Vagina (tissue), 2 donors: ENCODE measurements at places on chromosomes 4 and X. TPM values are rescaled to one million over a fixed set of nuclear protein-coding genes. Genes with fewer than 3 reads are reported as not detected.
A peak's percentile ranks its signal among the peaks of the same experiment; 100 is the strongest.

The FAM9C gene
- not detected for total RNA-seq

The SPACA5 gene
- total RNA-seq, result not detected

DNA sequence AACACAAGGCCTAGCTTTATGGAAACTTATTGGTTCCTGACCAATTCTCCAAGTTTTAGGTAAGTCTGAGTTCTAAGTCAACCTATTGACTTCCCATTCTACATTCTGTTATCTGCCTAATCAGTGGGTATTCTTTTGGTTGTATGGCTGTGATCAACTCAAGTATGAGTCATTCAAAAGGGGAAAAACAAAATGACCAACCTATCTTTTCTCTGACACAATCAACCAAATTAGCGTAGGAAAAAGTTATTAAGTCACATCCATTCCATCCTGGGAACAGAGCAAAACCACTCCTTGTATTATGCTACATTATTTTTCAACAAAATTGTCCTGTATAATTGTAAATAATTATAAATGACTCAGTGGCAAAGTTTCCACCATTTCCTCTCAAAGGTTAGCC, 136.2 kb downstream of the SHROOM4 start:
- no peak for DNase-seq
- no peak overlapping the region for H3K27ac ChIP-seq
- no peak overlapping the region for H3K4me3 ChIP-seq
- H3K4me1 ChIP-seq, result no peaks in the 10 kb centered on the region

GRCh38 chrX:30965767-30966166, 76.7 kb upstream of the TAB3 start:
- no peak overlapping the region for H3K27ac ChIP-seq
- no peak for DNase-seq
- no peak overlapping the region for H3K4me3 ChIP-seq
- no peaks in the 10 kb centered on the region for H3K4me1 ChIP-seq
- no peaks in the 10 kb centered on the region for H3K36me3 ChIP-seq

DNA sequence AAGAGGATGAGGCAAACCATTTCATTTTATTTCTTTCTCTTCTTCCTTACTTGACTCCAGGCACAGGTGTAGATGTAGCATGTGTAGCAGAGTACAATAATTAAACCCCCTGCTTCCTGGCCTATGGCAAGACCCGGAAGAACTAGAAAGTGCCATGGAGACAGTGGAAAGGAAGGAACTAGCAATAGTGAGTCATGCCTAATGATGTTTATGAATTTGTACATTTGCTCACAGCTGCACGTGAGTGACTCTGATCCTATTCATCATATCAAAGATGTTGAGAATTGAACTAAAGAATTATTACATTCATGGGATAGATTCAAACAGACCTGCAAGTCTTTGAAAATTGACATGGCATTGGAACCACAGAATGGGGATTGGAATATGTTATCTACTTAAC, 2233.9 kb upstream of the TENM3 start:
- no peak for DNase-seq
- no peaks in the 10 kb centered on the region for H3K27me3 ChIP-seq
- H3K4me1 ChIP-seq, result no peaks in the 10 kb centered on the region
- H3K27ac ChIP-seq, result no peak overlapping the region

GRCh38 chr4:154349829-154350228, 141.8 kb downstream of the DCHS2 start:
- H3K27me3 ChIP-seq, result no peaks in the 10 kb centered on the region
- no peaks in the 10 kb centered on the region for H3K36me3 ChIP-seq
- no peak overlapping the region for H3K27ac ChIP-seq
- no peak for DNase-seq
- no peaks in the 10 kb centered on the region for H3K4me1 ChIP-seq
- no peak overlapping the region for H3K4me3 ChIP-seq

DNA sequence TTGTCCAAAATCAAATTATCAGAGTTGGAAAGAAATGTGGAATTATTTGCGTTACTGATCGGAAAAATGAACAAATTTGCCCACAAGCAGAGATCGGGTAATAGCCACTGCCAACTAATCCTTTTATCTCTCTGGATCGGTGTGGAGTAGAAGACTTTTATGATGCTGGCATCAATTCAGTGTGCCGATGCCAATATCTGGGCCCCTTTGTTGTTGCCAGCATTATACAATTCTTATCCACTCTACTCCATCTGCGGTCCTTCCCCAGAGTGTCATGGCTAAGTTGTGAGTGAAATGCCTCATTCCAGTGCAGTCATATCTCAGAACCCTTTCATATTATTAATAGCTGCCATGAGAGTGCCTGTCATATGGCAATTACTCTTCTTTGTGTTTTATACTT, 660.2 kb downstream of the ADGRL3 start:
- H3K36me3 ChIP-seq, result no peaks in the 10 kb centered on the region
- no peak for DNase-seq

DNA sequence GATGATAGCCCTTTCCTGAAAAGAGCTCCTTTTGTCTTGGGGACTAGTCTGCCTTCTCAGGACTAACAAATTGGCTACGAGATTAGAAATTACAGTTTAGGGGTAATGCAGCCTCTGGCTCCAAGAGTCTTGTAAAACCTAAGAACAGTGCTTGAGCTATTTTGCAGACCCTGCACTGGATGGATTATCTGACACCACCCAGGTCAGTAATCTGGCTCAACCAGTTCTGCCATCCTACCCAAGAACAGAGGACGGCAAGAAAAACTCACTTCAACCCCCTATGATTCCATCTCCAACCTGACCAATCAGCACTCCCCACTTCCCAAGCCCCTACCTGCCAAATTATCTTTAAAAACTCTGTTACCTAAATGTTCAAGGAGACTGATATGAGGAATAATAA, 225.1 kb downstream of the FAM47A start:
- H3K4me3 ChIP-seq, result no peak overlapping the region
- no peaks in the 10 kb centered on the region for H3K27me3 ChIP-seq
- H3K36me3 ChIP-seq, result no peaks in the 10 kb centered on the region
- H3K27ac ChIP-seq, result no peak overlapping the region

GRCh38 chrX:133482056-133482952, 67.0 kb upstream of the GPC4 start:
- no peak for DNase-seq
- H3K27me3 ChIP-seq, result no peaks in the 10 kb centered on the region
- H3K4me1 ChIP-seq, result peaks cover 8% of the 10 kb centered on the region
- no peak overlapping the region for H3K4me3 ChIP-seq

GRCh38 chrX:1178580-1179057, 33.8 kb downstream of the CRLF2 start:
- H3K4me1 ChIP-seq, result no peaks in the 10 kb centered on the region
- no peak overlapping the region for H3K4me3 ChIP-seq
- DNase-seq, result peak; percentile 60

DNA sequence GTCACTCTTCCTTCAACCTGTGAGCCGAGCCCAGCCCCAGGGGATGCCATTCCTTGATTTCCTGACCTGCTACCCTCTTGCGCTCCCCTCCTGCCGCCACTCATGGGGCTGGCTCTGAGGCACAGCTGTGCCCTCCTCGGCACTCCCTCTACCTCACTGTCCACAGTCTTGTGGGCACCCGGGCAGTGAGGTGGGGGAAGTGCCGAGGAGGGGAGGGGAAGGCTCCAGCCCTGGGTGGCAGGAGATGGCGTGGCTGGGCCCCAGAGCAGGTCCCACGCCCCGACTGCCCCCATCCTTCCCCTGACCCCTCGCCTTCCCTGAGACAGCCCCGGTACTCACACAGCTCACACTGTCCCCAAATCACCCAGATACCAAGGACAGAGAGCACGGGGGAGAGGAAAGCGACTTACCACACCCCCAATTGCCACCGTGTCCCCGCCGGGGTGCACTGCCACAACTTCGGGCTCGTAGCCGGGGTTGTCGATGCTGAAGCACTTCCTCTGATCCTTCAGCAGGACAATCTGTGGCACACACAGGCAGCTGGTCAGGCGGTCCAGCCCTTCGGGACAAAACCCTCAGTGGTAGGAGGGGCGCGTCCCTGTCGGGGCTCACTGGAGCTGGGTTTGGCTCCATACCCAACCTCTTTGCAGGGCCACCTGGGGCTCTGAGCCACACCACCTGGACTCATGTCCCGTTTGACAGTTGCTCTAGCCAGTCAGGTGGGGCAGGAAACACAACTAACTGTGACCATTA, 37.9 kb downstream of the WDR1 start:
- no peaks in the 10 kb centered on the region for H3K27me3 ChIP-seq
- H3K4me3 ChIP-seq, result no peak overlapping the region
- peaks cover 100% of the 10 kb centered on the region for H3K36me3 ChIP-seq
- no peaks in the 10 kb centered on the region for H3K4me1 ChIP-seq
- H3K27ac ChIP-seq, result no peak overlapping the region

- no peaks in the 10 kb centered on the region for H3K4me1 ChIP-seq
- DNase-seq, result no peak
- H3K4me3 ChIP-seq, result no peak overlapping the region
- H3K36me3 ChIP-seq, result no peaks in the 10 kb centered on the region
- no peaks in the 10 kb centered on the region for H3K27me3 ChIP-seq
Measured at GRCh38 chrX:38342853-38343778, 9.3 kb upstream of the OTC start.

- no peaks in the 10 kb centered on the region for H3K4me1 ChIP-seq
- no peaks in the 10 kb centered on the region for H3K27me3 ChIP-seq
- no peak overlapping the region for H3K27ac ChIP-seq
- H3K36me3 ChIP-seq, result no peaks in the 10 kb centered on the region
Measured at GRCh38 chr4:73964862-73965611, 16.8 kb downstream of the PF4 start.

DNA sequence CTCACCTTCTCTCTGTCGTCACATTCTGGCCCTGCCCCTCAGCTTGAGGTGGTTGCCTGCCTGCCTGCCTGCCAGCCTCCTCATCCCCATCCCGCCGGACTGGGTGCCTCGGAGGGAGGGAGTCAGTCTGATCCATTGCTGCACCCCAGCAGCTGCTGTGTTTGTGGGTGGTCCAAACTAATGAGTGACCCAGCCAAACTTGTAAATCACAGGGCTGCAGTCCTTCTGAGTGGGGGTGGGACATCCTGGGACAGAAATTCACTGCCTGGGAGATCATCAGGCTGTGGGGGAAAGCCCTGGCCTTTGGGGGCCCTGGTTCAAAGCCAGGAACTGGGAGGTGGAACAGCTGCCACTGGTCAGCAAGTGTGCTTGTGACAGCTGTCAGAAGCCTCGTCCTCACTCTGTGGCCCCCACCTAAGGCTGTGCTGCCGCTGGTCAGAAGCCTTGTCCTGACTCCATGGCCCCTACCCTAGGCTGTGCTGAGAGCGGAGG, 5.6 kb downstream of the GPR78 start:
- H3K27ac ChIP-seq, result no peak overlapping the region
- no peak for DNase-seq
- H3K27me3 ChIP-seq, result no peaks in the 10 kb centered on the region
- no peaks in the 10 kb centered on the region for H3K36me3 ChIP-seq

- H3K27me3 ChIP-seq, result no peaks in the 10 kb centered on the region
- no peaks in the 10 kb centered on the region for H3K36me3 ChIP-seq
- H3K4me1 ChIP-seq, result no peaks in the 10 kb centered on the region
Measured at GRCh38 chr4:20857081-20857480, 156.8 kb downstream of the PACRGL start.
